ENCODE measurements at places on chromosomes 2 and 18.

DNA sequence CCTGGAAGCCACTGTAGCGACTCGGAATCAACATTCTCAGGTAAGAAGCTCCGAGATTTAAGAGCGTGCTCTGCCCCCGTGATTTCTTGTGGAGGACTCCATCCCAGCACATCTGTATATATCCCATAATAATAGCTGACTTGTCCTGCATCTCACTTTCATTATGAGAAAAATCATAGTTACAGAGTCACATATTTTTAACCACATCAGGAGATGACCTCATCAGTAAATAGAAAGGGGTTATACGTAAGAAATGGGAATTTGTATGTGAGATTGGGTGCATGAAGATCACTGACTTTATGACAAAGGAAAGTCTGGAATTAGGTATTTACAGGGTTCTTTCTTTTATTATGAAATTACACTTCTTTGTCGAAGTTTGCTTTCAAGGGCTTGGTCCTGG lies 16.4 kb upstream of the TMEM18 start:
- no peak for DNase-seq

DNA sequence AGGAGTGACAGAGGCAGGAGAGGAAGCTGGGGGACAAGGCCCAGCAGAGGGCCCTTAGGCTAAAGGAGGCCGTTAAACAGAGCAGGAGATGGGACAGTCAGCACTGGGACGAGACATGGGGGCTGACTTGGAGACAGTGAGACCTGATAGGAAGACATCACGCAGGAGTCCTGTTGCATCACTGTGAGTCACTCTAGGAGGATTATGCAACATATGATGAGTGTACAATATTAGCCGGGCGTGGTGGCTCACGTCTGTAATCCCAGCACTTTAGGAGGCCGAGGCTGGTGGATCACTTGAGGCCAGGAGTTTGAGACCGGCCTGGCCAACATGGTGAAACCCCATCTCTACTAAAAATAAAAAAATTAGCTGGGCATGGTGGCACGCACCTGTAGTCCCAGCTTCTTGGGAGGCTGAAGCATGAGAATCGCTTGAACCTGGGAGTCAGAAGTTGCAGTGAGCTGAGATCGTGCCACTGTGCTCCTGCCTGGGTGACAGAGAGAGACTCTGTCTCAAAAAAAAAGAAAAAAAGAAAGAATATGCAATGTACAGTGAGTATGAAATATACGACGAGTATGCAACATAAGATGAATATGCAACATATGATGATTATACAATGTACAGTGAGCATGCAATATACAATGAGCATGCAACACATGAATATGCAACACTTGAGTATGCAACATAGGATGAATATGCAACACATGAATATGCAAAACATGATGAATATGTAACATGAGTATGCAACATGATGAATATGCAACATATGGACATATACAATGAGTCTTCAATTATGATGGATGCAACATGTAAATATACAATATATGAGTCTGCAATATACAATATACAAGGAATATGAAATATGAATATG lies 83.3 kb upstream of the ID2 start:
- DNase-seq, result no peak

GRCh38 chr18:55114876-55115275 lies 155.6 kb upstream of the CCDC68 start:
- no peak for DNase-seq

DNA sequence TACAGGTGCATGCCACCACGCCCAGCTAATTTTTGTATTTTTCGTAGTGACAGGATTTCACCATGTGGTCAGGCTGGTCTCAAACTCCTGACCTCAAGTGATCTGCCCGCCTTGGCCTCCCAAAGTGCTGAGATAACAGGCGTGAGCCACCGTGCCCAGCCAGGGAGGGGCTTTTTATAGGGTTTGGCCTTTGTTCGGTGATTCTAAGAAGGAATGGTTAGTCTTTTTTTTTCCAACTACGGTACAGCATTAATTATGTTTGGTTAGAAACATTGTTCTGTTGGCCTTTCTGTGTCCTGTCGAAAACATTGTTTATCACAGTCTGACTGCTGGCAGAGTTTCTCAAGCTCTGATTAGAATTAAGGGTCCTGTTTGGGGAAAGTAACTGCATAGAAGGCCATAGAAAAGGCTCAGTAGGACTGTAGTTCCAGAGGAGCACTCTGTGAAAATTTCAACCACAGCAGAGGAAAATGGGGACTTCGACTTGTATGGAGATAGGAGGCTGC lies 19.3 kb upstream of the SMCHD1 start:
- no peak for DNase-seq

GRCh38 chr2:231343006-231343710 lies 52.4 kb upstream of the B3GNT7 start:
- DNase-seq, result no peak

DNA sequence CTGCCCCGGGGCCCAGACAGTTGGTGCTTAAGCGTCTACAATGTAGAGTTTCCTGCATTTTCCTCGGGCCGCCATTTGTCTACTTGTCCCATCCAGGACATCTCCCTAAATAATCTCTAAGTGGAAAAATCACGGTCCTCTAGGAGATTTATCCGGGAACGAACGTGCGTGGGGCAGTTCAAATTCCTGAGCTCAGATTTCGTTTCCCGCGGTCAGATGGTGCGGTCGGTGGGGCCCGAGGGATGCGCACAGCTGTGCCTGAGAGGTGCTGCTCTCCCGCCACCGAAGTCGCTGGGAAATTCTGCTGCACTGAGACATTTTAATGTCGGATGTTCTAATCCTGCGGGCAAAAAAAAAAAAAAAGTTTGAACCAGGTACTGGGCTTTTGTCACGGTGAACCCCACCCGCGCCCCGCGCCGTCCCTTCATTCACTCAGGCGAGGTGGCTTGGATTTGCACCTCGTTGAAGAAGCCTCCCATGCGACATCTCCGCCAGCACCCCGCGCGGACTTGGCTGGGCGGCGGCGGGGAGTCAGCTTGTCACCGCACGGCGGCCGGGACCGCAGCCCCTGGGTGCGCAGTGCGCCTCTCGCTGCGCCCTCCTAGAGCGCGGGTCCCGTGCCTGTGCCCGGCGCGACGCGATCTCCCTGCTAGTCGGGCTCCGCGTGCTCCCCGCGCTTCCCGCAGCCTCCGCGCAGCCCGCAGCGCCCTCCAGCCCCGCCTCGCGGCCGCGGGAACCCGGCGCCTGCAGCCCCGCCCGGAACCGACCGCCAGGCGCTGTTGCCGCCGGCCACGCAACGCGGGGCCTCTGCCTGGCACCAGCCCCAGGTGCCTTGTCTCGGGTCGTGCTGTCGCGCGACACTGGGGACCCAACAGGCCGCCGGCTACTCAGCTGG lies 191.9 kb upstream of the TCF4 start:
- no peak for DNase-seq

DNA sequence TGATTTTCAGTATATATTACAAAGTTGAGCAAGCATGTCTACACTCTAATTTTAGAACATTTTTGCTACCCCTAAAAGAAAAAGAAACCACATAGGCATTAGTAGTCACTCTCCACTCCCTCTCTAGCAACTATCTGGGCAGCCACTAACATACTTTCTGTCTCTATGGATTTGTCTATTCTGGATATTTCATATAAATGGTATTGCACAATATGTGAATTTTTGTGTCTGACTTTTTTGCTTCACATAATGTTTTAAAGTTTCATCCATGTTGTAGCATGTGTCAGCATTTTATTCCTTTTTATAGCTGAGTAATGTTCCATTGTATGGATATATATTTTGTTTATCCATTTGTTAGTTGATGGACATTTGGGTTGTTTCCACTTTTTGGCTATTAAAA lies 232.5 kb upstream of the CTAGE1 start:
- no peak for DNase-seq

GRCh38 chr2:46183426-46183825 lies 113.8 kb upstream of the EPAS1 start:
- no peak for DNase-seq

GRCh38 chr18:59778434-59778833 lies 81.2 kb upstream of the CCBE1 start:
- DNase-seq, result no peak

- no peak for DNase-seq
Measured at GRCh38 chr2:240569998-240570530, 1.8 kb downstream of the RNPEPL1 start.

Data from stimulated activated CD4-positive, alpha-beta T cell treated with anti-CD3 and anti-CD28 coated beads, Interleukin-1b, Interleukin-23, amount 100 ng/mL, for 24 hours (primary cell).